Jurkat, Clone E6-1 (cell line): ENCODE measurements at places on chromosomes 13 and 19.

DNA sequence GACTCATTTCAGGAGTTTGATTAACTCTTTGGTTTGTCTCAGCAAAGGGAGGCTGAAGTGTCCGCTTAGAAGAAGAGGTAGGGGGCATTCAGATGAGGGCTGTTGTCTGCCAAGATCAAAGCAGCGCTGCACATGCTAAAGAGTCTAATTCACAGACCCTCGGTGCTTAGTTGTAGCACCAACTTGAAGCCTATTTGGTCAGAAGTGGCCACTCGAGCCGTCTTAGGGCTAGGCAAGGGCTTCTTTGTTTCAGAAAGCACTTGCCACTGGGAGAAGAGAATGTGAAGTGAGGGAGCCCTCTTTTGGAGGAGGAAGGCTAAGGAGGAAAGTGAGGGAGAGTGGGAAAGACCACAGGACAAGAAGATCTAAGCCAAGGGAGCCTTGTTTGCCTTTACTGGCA, 313.4 kb upstream of the TMTC4 start:
- DNase-seq, result no peak

DNA sequence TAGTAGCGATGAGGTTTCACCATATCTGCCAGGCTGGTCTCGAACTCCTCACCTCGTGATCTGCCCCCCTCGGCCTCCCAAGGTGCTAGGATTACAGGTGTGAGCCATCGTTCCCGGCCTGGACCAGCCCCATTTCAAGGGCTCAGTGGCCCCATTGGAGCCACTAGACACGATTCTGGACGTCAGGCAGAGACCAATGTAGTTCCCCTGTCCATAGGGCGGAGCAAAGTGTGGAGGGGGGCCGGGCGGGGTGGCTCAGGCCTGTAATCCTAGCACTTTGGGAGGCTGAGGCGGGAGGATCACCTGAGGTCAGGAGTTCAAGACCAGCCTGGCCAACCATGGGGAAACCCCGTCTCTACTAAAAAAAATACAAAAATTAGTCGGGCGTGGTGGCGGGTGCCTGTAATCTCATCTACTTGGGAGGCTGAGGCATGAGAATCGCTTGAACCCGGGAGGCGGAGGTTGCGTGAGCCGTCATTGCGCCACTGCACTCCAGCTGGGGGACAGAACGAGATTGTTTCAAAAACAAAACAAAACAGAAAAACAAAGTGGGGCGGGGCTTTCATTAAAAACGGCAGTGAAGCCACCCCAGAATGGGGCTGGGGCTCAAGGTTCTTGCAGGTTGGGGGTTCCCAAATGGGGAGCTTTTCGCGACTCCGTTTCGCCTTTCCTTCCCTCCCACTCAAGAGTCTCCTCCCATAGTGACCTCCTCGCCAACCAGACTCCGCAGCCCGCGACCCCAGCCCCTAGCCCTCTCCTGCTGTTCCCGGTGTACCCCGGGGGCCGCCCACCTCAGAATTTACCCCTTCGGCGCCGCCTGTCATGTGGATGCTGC, 758 bp upstream of the TECR start:
- DNase-seq, result no peak

DNA sequence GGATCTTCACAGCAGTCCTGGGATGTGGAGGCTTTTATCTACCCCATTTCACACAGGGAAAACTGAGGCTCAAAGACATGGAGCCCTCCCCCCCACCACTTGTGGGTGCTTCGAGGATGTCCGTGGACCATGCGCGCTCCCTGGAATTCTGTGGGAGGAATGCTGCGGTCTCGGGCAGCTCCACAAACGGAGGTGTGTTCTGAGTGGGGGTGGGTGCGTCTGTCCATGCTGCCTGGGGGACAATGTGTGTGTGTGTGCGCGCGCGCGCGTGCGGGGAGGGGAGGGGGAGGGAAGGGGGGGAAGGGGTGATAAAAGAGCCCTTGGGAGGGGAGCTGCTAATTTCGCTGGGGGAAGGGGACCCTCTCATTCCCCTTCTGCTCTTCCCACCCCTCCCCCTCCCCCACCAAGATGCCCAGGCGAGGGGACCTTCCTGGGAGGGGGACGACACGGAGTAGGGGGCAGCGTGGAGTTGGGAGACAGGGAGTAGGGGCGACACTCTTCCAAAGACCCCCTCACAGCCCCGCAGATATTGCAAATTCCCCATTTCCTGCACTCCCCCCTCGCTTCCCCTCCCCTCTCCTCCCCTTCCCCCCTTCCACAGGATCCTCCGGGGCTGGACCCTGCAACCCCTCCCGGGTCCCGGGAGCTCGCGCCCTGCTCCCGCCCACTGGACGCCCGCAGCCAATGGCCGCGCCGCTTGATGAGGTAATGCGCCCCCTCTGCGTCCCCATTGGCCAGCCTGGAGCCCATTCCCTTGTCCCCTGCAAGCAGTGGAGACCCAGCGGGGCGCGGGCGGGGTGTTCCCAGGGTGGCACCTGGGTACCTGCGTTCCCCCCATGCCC, 18.9 kb upstream of the ZNRF4 start:
- DNase-seq, result no peak

GRCh38 chr19:35135389-35135909, 590 bp upstream of the LGI4 start:
- DNase-seq, result peak; percentile 41

GRCh38 chr13:50244355-50244712, 229.1 kb downstream of the KCNRG start:
- no peak for DNase-seq

DNA sequence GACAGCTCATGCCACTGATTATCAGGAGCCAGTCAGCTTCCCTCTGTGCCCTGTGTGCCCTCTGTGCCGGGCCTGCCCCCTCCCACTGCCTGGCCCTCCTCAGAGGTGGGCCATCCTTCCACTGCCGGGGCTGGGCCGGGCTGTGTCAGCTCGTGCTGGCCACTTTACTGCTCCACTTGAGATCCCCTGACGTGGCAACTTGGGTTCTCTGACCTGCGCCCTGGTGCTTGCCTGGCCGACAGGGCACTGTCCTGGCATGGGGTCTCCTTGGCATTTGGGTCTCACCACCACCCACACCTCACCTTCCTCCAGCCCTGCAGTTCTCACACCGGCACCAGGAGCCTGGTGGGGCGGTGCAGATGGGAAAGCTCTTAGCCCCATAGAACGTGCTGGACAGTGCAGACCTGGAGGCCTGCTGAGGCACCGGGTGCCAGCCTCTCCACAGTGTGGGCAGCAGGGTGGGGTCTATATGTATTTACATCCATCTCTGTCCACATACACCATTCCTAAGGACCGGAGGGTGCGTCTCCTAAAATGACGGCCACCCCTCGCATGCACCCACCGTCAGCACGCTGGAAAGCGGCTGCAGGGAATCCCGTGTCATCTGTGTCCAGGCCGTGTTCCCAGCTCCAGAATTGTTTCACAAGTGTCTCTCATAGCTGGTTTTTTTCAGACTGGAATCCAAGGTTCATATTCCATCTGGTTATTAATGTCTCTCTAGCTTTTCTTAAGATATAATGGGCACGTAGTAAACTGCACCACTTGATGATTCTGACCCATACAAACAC, 11.8 kb downstream of the DAZAP1 start:
- no peak for DNase-seq

- peak; percentile 85 for DNase-seq
Measured at GRCh38 chr13:21478881-21479808, 20.0 kb upstream of the ZDHHC20 start.

DNA sequence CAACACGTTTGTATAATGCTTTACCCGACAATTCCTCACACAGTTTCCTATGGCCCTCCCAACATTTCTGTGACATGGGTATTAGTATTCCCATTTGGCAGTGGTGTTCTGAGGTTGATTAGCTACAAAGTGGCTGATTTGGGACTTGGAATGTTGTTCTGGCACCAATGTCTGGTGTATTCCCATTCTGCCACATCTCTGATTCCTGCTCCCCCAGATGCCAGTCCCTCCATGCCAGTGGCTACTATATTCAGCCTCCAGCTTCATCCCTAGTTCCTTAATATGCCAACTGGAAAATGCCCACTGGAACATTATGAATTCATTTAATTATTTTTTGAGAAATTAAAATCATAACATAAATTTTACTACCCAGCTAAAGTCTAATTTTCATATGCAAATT, 60.6 kb upstream of the NBEA start:
- DNase-seq, result no peak

GRCh38 chr13:47463726-47464125, 537.3 kb downstream of the SUCLA2 start:
- DNase-seq, result peak; percentile 28

DNA sequence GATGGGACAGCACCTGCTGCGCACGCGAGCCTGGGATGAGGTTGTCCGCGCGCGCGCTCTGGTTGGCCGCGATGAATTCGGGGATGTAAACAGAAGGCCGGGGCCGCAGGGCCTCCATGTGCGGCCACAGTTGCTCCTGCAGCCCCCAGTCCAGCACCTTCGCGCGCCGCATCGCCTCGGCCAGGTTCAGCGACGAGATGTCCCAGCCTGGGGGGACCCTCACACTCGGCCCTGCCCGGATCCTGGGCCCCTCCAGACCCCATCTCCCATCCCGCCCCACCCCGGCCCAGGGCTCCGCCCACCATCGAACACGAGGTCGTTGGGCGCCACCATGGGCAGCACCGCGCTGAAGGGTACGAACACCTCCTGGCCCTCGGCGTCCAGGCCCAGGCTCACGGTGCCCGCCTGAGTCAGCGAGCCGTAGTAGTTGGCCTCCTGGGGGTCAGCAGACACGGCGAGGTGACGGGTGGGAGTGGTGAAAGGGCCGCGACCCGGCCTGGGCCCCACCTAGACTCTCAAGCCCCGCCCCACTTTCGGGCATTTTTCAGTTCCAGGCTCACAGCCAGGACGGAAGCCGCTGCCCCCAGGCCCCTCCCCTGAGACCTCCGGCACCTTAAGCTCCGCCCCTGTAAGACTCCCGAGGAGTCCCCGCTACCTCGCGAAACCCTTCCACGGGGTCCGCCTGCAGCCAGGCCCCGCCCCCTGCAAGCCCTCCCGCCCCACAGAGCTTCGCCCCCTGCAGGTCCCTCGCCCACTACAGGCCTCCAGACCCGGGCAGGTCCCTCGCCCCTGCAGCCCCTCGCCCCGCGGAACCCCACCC, 1.1 kb downstream of the ISYNA1 start:
- DNase-seq, result peak; percentile 79

GRCh38 chr19:4295972-4296771, 6.0 kb downstream of the TMIGD2 start:
- DNase-seq, result peak; percentile 63

- no peak for DNase-seq
Measured at GRCh38 chr19:1860042-1860775, 3.2 kb downstream of the KLF16 start.

GRCh38 chr19:42276821-42277220, 7.8 kb downstream of the CIC start:
- no peak for DNase-seq

DNA sequence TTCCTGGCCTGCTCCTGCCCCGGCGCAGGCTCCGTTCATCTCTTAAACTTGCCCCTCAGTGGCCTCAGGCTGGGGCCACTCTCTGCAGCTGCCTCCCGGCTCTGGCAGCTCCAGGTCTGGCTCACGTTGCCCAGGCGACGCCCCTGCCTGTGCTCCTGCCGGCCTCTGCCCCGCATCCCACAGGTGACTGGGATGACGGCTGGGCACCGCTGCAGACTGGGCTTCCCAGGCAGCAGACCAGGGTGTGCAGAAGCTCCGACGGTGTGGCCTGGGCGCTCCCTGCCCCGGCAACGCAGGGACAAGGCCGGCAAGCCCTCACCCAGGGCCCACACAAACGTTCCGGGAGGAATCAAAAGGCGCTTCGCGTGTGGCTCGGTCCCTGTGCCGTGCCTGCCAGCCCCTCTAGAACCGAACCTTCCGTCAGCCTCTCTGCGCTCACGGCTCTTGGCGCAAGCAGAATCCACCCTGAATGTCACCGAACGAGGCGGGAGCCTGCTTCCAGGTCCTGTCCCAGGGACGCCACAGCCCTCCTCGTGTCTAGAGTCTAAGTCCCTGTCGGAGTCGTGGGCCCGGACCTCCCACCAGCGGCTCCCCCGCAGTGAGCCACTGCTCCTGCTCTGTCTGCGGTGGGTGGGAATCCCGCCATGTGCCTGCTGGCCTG, 64.8 kb downstream of the MLLT1 start:
- DNase-seq, result no peak

DNA sequence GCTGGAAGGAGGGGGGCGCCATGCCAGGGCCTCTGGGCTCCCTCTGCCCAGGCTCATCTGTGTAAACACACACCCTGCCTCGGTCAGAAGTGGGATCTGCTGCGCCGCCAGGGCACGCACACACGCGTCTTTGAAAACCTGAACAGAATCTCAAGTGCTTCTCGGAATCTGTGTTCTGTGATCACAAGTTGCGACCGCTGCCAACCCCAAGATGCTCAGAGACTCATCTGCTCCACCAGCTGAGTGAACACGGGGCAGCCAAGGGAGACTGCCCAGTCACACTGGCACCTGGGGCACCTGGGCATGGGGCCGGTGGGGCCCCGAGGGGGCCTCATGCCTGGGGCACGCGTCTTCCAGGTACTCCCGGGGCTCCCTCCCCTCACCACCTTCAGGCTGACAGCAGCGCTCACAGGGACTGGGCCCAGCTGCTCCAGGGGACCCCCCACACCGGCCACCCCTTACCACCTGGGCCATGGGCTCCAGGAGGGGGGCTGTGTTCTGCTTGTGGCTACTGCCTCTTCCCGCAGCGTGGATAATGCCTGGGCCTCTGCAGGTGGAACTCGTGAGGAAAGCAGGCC, 59.0 kb downstream of the KLF2 start:
- DNase-seq, result no peak

- no peak for DNase-seq
Measured at GRCh38 chr13:75251188-75251587, 230.8 kb downstream of the TBC1D4 start.

GRCh38 chr13:32960626-32961025, 55.6 kb upstream of the KL start:
- no peak for DNase-seq

DNA sequence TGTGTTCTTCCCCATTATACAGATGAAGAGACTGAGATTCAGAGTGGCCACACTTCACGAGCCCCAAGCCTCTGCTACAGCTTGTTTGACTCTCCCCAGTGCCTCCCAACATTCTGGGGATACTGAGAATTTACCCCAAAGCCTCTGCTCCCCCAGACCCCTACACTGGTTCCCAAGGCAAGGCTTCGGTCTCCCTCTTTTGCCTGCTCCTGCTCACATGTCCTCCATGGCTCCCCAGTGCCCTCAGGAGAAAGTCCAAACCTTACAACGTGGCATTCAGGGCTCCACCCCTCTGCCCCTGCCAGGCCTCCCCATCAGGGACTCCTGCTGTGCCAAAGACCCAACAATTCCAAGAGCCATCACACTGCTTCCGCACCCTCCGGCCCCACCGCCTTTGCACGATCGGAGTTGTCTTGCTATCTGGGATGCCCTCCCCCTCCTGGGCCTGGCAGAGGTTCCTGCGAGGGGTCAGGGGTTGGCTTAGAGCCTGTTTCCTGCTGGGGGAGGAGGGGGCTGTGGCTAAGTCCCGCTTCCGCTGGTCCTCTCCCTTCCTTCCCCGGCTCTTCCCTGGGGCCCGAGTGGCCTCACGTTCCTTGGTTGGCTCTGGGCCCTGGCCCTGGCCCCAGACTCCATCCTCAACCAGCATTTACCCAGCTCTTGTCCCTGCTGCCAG, 15.4 kb downstream of the GTPBP3 start:
- no peak for DNase-seq

DNA sequence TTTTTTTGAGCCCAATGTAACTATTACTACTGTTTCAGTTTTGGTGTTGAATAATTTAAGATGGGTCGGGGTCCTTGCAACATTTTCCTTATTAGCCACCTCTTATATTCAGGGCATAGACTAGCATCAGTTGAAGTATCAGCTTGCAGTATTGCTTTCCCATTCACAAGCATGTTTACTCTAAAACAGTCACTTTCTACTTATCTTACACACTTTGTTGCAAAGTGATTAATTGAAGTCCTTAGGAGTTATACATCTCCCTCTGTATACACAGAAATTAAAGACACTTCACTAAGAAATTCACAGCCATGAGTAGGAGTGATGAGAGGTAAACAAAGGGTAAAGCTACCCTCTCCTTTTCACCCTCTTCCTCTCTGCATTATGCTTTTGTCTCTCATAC, 27.6 kb downstream of the SLAIN1 start:
- DNase-seq, result no peak
